Uterus (tissue), 4 donors: ENCODE measurements at places on chromosomes 16 and 17.

GRCh38 chr17:76872221-76872873 lies 4.1 kb downstream of the MGAT5B start:
- no peak overlapping the region for H3K27ac ChIP-seq
- H3K4me3 ChIP-seq: no peak overlapping the region
- DNase-seq: no peak
- H3K27me3 ChIP-seq: peaks cover 18% of the 10 kb centered on the region
- no peaks in the 10 kb centered on the region for H3K4me1 ChIP-seq

DNA sequence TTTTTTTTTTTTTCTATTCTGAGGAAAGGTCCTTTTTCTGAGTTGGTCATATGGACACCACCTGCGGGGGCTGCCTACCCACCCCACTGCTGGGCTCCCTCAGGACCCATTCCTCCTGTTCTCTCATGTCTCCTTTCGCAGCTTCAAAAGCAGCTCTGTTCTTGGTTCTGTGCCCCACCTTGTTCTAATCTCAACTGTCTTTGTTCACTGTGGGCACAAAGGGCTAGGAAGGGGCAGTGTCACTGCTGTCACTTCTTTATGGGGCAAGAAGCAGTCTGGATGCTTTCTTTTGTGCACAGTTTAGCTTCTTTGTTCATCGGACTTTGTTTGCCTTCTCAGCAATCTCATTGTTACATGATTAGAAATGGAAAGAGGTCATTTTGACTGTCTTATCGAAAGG lies 7.1 kb downstream of the GOSR2 start:
- H3K4me1 ChIP-seq: peaks cover under 1% of the 10 kb centered on the region
- H3K4me3 ChIP-seq: no peak overlapping the region
- DNase-seq: no peak
- no peaks in the 10 kb centered on the region for H3K36me3 ChIP-seq
- H3K27me3 ChIP-seq: no peaks in the 10 kb centered on the region

DNA sequence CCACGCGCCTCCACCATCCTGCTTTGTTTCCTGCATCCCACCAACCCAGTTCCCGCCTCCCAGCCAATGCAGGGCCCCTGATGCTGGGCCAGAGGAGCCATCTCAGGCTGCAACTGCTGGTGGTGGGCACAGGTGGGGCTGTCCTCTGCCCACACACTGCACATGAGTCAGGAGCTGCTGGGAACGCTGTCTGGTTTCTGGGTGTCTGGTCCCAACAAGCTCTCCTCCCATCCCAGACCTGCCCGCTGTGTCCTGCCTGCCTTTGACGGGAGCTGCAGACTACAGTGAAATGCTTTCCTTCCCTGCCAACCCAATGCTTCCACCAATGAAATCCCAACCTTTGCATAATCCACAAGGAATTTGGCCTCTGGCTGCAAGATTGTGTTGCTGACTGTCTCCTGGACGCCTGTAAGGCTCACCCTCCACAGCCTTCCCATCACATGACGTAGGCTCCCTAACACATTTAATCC lies 98.9 kb downstream of the N4BP1 start:
- H3K4me1 ChIP-seq: no peaks in the 10 kb centered on the region
- no peak overlapping the region for H3K4me3 ChIP-seq
- no peaks in the 10 kb centered on the region for H3K27me3 ChIP-seq
- no peak for DNase-seq
- H3K36me3 ChIP-seq: no peaks in the 10 kb centered on the region

DNA sequence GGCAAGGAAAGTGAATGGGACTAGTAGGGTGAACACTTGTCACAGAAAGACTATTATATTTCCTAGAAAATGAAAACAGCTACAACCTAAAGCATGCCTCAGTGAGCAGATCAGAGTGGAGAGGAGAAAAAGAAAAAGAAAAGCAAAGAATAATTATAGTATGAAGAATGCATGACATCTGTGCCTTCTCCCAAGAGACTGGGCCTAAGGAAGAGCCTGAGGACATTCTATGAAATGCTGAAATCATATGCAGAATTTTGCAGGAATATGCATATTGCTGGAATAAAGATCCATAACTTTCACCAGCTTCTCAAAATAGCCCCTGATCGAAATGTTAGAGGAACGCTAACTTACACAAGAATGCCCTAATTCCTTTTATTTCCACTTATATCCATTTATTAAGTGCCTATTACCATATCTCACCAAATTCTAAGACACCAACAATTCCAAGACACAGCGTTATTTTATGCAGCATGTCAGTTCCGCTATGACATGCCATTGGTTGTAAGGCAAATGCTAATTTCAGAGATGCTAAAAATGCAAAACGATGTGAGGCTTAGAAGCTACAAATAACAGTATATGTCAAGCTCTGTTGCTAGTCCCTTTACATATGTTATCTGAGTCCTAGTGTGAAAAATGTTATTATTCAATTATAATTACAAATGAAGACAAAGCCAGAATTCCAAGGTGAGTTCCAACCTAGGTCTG lies 171.0 kb downstream of the SLC39A11 start:
- no peaks in the 10 kb centered on the region for H3K36me3 ChIP-seq
- H3K27ac ChIP-seq: no peak overlapping the region
- H3K4me3 ChIP-seq: no peak overlapping the region
- H3K27me3 ChIP-seq: no peaks in the 10 kb centered on the region

GRCh38 chr17:2735896-2736295 lies 13.6 kb downstream of the CCDC92B start:
- no peak overlapping the region for H3K4me3 ChIP-seq
- DNase-seq: no peak
- H3K36me3 ChIP-seq: no peaks in the 10 kb centered on the region
- H3K27ac ChIP-seq: no peak overlapping the region
- no peaks in the 10 kb centered on the region for H3K27me3 ChIP-seq

- no peaks in the 10 kb centered on the region for H3K4me1 ChIP-seq
- no peaks in the 10 kb centered on the region for H3K36me3 ChIP-seq
- H3K4me3 ChIP-seq: no peak overlapping the region
- no peak overlapping the region for H3K27ac ChIP-seq
- no peaks in the 10 kb centered on the region for H3K27me3 ChIP-seq
- no peak for DNase-seq
Observed at GRCh38 chr16:11208916-11209665, 46.9 kb downstream of the SOCS1 start.

- H3K27me3 ChIP-seq: no peaks in the 10 kb centered on the region
- no peaks in the 10 kb centered on the region for H3K36me3 ChIP-seq
- no peak overlapping the region for H3K4me3 ChIP-seq
- no peak overlapping the region for H3K27ac ChIP-seq
- DNase-seq: no peak
Observed at GRCh38 chr17:81930142-81931125, 2.9 kb upstream of the MAFG start.

GRCh38 chr17:78316867-78317789 lies 42.7 kb downstream of the SOCS3 start:
- peaks cover 16% of the 10 kb centered on the region for H3K4me1 ChIP-seq
- H3K27me3 ChIP-seq: no peaks in the 10 kb centered on the region
- no peak overlapping the region for H3K4me3 ChIP-seq
- H3K27ac ChIP-seq: peak overlapping the region; percentile 85
- no peak for DNase-seq

DNA sequence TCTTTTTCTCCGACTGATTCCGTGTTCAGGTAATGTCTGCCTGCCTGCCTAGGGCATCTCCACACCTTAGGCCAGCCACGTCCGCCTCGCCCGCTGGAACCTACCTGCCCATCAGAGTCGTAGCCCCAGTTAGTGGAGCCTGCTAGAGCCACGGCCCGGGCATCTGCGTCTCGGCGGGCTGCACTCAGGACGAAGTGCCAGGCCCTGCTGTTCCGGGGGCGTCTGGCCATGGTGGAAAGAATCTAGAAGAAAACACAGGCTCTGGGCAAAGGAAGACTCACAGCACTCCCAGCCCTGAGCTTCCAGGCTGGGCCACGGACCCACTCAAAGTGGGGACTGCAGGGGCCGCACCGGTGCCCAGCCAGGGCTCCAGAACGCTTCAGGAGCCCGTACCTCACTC lies 1.1 kb downstream of the SPSB3 start:
- H3K4me3 ChIP-seq: peak overlapping the region; percentile 47
- H3K36me3 ChIP-seq: no peaks in the 10 kb centered on the region
- H3K4me1 ChIP-seq: peaks cover 7% of the 10 kb centered on the region

DNA sequence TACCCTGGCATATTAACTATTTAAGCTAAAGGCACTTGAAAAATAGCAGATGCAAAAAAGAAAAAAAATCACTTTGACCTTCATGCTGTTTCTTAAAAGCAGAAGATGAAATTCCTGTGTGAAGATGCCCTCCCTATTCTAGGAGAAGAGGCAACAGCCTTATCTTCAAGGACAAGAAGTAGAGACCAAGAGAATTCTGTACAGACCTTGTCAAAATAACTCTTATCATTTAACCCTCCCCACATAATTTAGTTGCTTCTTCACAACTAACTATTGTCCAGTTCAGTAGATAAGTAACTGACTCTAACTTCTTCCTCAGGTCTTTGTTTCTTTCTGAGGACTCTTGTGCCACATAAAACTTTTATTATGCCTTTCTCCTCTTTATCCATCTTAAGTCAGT lies 72.0 kb upstream of the MARCHF10 start:
- no peaks in the 10 kb centered on the region for H3K36me3 ChIP-seq
- no peak overlapping the region for H3K27ac ChIP-seq
- no peak for DNase-seq
- no peak overlapping the region for H3K4me3 ChIP-seq

DNA sequence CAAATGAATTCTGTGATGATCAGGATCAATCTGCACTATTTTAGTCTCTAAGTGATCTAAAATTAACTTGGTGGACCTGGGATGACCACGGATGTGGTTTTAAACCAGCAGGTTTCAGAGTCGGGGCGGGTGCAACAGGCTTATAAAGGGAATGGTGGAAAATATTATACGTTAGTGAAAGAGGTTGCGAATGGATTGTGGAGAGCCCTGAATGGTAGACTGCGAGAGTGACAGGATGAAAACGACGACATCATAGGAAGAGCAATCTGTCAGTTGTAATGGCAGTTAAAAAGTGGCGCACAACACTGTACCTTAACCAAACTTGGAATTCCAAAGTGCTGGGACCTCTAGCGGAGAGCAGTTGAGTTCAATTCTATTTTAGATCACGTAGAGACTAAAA lies 1.2 kb upstream of the CYB5B start:
- H3K4me3 ChIP-seq: no peak overlapping the region
- no peak for DNase-seq
- H3K4me1 ChIP-seq: no peaks in the 10 kb centered on the region
- no peaks in the 10 kb centered on the region for H3K36me3 ChIP-seq
- H3K27ac ChIP-seq: no peak overlapping the region
